ENCODE measurements at places on chromosomes 3 and 15. TPM values are rescaled to one million over a fixed set of nuclear protein-coding genes. Genes with fewer than 3 reads are reported as not detected.

DNA sequence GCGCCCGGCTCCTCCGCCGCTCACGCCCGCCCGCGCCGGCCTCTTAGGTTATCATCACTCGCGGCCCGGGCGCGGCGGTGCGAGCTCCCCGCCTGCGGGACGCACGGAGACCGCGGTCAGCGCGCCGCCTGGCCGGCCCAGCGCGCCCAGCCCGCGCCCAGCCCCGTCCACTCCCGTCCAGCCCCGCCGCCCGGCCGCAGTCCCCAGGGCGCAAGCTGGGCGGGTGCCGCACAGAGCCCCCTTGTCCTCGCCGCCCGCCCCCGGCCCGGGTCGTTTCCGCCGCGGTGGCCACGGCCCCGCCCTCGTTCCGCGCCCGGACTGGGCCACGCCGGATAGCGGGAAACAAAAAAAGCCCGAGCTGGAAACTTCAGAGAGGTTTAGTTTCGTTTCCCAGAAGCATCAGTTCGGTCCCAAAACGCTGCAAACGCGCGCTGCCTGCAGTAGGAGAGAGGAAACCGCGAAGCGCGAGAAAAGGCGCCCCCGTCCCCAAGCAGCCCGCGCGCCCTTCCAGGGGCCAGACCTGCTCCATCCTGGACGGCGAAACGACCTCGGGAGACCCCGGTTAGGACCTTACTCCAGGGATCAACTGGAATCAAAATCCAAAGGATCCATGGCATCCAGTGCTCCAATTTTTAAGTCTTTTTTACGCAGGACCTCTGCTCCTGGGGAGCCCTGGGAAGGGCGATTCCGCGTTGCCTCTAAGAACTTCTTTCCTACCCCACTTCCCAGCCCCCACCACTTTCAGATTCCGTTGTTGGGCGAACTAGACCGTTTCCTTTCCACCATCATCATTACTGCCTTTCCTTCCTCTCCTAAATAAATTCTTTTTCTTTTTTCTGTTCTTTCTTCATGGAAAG lies at the start of gene ATP10A:
TSS of gene ATP10A (minus strand) at position 217 of the 857 bp plus-strand sequence. CDS start 231 bp downstream, outside the sequence.
- H3K27ac ChIP-seq, result peak within 1 kb of the TSS; percentile 87
- no peaks in the 10 kb centered on the region for H3K27me3 ChIP-seq
- no peak for DNase-seq
- peak within 1 kb of the TSS; percentile 59 for H3K4me3 ChIP-seq
- H3K36me3 ChIP-seq, result no peaks in the 10 kb centered on the region

DNA sequence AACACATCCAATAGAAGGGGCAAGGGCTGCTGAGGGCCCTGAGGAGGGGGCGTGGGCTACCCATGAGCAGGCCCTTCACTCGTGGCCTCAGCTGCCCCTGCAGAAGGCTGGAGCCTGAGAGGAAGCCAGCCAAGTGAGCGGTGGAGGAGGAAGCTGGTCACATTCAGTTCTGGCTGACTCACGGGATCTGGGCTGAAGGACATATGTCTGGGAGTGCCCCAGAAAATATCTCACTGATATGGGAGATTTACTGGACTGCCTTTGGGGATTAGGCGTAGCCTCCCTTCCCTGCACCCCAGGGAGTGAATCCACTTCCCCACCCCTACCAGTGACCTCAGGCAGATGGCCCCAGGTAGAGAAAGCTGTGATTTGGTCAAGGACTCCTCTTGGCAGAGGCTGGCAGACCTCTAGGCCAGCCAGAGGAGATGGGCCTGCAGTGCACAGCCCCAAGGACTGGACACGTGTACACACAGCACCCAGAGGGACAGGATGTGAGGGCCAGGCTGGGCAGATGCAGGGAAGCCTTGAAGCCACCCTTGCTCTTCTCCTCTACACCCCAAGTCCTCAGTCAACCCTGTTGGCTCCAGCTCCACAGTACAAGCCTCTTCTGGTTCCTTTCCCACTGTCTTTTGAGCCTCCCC lies 14.2 kb upstream of the ANKDD1A start:
- no peaks in the 10 kb centered on the region for H3K36me3 ChIP-seq
- H3K4me3 ChIP-seq, result no peak overlapping the region
- no peaks in the 10 kb centered on the region for H3K27me3 ChIP-seq
- peak overlapping the region; percentile 91 for H3K27ac ChIP-seq

DNA sequence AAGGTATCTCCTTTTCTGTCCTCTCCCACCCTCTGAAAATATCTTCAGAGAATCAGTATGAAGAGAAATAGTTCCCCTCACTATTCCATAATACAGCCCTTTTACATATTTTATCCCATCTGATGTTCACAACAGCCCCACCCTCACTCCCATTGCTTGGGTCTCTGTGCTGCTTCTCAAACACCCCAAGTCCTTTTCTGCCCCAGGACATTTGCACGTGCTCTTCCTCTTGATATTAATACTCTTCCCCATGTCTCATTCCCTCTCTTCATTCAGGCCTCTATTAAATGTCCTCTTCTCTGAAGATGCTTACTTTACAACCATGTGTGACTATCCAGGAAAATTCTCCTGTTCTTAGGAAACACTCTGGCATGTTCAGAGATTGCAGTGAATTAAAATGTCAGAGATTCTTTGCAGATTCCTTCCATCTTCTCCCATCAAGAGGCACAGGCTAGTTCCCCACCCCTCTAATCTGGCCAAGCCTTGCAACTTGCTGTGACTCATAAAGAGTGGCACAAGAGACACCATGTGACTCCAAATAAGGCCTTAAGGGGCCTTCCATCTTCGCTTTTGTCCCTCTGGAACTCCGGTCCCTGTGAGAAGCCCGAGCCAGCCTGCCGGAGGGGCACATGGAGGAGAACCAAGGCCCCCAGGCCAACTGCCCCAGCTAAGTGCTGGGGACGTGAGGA lies 128.5 kb downstream of the CHSY1 start:
- DNase-seq, result no peak
- H3K4me1 ChIP-seq, result peaks cover 24% of the 10 kb centered on the region
- no peak overlapping the region for H3K27ac ChIP-seq
- H3K27me3 ChIP-seq, result no peaks in the 10 kb centered on the region
- no peak overlapping the region for H3K4me3 ChIP-seq

DNA sequence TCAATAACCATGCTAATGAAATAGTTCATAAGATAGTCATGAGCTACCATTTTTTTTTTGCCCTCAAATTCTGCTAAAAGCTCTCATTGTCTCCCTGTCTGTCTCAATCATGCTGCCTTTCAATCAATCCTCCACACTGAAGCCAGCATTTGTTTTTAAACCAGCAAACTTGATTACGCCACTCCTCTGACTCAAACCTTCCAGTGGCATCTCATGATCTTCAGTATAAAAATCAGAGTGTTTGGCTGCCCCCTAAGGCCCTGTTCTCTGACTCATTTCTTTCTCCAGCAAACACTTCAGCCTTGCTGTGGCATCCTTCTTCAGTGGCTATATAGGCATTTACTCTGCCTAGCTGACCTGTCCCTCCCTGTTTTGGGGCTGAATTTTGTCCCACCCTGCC lies 36.0 kb upstream of the EOMES start:
- H3K36me3 ChIP-seq, result no peaks in the 10 kb centered on the region
- no peak overlapping the region for H3K27ac ChIP-seq
- H3K4me1 ChIP-seq, result no peaks in the 10 kb centered on the region
- no peaks in the 10 kb centered on the region for H3K27me3 ChIP-seq
- DNase-seq, result no peak
- no peak overlapping the region for H3K4me3 ChIP-seq

GRCh38 chr15:52095597-52096262 lies 16.8 kb downstream of the BCL2L10 start:
- H3K27ac ChIP-seq, result peak overlapping the region; percentile 87
- DNase-seq, result no peak
- no peak overlapping the region for H3K4me3 ChIP-seq
- no peaks in the 10 kb centered on the region for H3K36me3 ChIP-seq

- H3K4me1 ChIP-seq, result no peaks in the 10 kb centered on the region
- H3K27ac ChIP-seq, result no peak overlapping the region
- no peak for DNase-seq
- H3K36me3 ChIP-seq, result no peaks in the 10 kb centered on the region
Measured at GRCh38 chr3:110254591-110254990, 817.0 kb upstream of the NECTIN3 start.

DNA sequence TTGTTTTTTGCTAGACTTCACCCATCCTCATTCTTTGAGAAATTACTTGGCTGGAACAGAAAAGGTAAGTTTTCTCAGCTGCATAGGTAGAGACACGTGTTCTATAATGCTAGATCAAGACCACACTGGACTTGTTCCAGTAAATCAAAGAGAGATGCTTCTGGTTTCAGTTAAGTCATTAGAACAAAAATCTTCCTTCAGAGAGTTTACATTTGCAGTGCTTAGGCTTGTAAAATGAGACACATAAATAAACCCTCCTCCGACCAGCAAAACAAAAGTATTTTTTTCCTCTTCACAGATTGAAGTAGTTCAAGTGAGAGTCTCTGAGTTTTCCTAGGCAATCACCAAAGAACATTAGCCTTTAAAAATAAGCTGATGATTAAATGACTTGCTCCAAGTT lies 87.3 kb upstream of the PROK2 start:
- H3K36me3 ChIP-seq, result no peaks in the 10 kb centered on the region
- no peaks in the 10 kb centered on the region for H3K27me3 ChIP-seq
- DNase-seq, result no peak
- no peaks in the 10 kb centered on the region for H3K4me1 ChIP-seq
- peak overlapping the region; percentile 4 for H3K27ac ChIP-seq
- no peak overlapping the region for H3K4me3 ChIP-seq

CTDSPL2 gene
- total RNA-seq, result 77.0 TPM

DNA sequence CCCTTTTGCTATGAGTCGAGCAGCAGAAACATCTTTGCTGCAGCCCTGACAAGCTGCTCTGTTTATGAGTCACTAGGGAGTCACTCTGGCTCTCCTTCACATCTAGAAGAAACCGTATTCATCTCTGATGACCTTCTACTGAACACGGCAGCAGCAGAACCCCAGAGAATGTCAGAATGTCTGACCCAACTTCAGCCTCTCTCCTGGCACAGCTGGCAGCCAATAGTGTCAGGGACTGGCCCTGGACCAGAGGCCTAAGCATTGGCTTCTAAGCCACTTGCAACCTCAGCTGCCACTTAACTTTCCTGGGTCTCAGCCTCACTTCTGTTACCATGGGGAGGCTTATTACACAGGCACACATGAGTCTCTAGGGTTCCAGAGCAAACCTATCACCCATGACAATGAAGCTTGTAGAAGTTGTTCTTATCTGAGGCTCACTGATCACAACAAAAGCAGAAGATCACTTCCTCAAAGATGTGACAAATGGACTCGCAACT lies 184.1 kb upstream of the TLE3 start:
- DNase-seq, result no peak
- no peaks in the 10 kb centered on the region for H3K4me1 ChIP-seq
- H3K27ac ChIP-seq, result no peak overlapping the region
- H3K36me3 ChIP-seq, result no peaks in the 10 kb centered on the region

GRCh38 chr15:29130951-29131839 lies 138.4 kb downstream of the NSMCE3 start:
- H3K4me3 ChIP-seq, result no peak overlapping the region
- no peak overlapping the region for H3K27ac ChIP-seq
- H3K27me3 ChIP-seq, result no peaks in the 10 kb centered on the region
- no peaks in the 10 kb centered on the region for H3K4me1 ChIP-seq
- H3K36me3 ChIP-seq, result no peaks in the 10 kb centered on the region

SSR3 gene
- total RNA-seq, result 110 TPM

- H3K36me3 ChIP-seq, result no peaks in the 10 kb centered on the region
- H3K27ac ChIP-seq, result no peak overlapping the region
Measured at GRCh38 chr3:114126461-114126860, 52.4 kb downstream of the DRD3 start.

- no peaks in the 10 kb centered on the region for H3K4me1 ChIP-seq
- no peaks in the 10 kb centered on the region for H3K27me3 ChIP-seq
- H3K36me3 ChIP-seq, result no peaks in the 10 kb centered on the region
- H3K4me3 ChIP-seq, result no peak overlapping the region
- H3K27ac ChIP-seq, result no peak overlapping the region
Measured at GRCh38 chr3:14906355-14906971, 40.9 kb upstream of the NR2C2 start.

DNA sequence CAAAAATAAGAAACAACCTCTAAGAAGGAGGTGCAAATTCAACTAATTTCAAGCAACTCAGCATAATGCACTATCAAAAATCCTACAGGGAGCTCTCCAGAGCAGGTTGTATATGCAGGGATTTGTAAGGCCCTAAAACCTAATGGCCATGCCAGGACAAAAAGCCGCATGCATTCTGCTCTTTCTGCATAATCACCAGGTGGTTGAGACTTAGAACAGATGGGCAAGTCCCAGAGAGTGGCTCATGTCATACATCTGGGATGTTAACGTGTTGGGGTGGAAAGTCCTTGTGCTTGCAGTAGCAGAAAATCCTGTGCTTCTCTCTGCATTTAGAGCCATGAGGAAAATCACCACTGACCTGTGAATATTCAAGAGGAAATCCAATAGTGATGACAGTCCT lies 1002.9 kb downstream of the AGBL1 start:
- peaks cover 5% of the 10 kb centered on the region for H3K27me3 ChIP-seq
- no peak overlapping the region for H3K27ac ChIP-seq
- H3K4me3 ChIP-seq, result no peak overlapping the region
- no peaks in the 10 kb centered on the region for H3K36me3 ChIP-seq
- no peaks in the 10 kb centered on the region for H3K4me1 ChIP-seq
- DNase-seq, result no peak

DNA sequence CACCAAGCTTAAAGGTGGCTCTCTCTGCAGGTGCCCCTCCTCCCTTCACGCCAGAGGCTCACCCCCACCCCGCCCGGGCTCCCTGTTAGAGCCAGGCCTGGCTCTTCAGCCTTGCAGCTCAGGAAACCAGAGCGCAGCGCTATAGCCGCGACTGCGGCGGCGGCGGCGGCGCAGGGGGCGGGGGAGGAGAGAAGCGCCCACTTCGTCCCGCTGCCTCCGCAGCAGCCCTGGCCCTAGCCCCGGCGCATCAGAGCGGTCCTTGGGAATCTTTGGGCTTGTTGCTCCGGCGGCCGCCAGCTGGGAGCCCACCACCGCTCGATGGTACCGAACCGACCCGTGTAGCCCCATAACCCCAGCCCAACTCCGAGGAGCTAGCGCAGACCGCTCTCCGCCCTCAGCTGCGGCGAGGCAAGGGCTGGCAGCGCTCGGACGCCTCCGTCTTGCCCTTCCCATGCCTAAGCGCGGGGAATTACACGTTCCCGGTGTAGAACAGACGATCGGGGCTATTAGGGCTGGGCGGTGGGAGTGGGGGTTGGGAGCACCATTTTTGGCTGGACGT lies 1.2 kb downstream of the RASGRF1 start:
- H3K4me3 ChIP-seq, result peak overlapping the region; percentile 24
- no peak for DNase-seq
- H3K36me3 ChIP-seq, result no peaks in the 10 kb centered on the region

All from breast epithelium (tissue), 4 donors.